ENCODE measurements at places on chromosomes 4 and X. TPM values are rescaled to one million over a fixed set of nuclear protein-coding genes. Genes with fewer than 3 reads are reported as not detected.

Gene TMEM255A
- not detected for total RNA-seq

Gene SHROOM4
- total RNA-seq = 3.2 TPM

Gene MAGEA2B
- total RNA-seq = not detected

Gene PABPC4L
- not detected for total RNA-seq

Gene BGN
- total RNA-seq = not detected

Gene AMBN
- not detected for total RNA-seq

Gene IGFBP7
- total RNA-seq = 20.6 TPM

Gene RASSF6
- total RNA-seq = 12.8 TPM

DNA sequence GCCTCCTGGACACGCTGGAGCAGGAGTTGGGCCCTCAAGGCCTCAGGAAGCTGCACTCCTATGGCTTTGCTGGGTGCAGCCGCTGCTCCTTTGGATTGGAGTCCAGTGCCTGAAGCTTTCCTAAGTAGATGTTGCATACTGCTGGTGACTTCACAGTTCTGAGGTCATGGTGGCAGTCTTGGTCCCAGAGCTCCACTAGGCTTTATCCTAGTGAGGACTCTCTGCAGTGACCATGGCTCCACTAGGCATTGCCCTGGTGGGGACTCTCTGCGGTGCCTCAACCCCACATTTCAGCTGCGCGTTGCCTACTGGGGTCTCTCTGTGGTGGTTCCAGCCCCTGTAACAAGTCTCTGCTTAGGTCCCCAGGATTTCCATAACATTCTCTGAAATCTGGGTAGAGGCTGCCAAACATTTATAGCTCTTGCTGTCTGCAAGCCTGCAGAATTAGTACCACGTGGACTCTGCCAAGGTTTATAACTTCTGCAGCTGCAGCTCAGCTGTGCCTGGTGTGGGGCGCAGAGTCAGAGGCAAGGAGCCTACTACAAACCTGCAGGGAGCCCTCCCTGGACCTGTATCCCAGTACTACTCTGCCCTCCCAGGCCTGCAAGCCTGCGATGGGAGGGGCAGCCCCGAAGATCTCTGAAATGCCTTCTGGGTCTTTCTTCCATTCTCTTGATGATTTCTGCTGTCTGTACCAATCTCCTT, 46.0 kb upstream of the NFKB1 start:
- H3K27me3 ChIP-seq = peaks cover 9% of the 10 kb centered on the region
- no peak overlapping the region for H3K4me3 ChIP-seq
- H3K27ac ChIP-seq = no peak overlapping the region
- H3K36me3 ChIP-seq = no peaks in the 10 kb centered on the region

DNA sequence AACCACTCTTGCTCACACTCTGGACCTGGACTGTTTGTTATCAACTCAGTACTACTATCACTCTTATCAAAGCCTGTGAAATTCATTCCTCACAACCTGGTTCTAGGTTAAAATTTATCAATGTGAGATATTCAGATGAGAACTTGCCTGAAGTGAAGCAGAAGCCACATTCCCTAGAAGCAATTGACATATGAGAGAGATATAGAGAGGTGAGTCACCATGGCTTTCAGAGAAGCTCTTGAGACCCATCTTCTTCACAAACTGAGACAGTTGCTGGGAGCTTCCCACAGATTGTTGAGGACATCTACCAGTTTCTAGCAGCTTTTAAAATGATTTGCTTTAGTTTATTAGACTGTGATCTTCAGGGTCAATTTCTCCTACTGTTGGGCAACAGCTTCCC, 316.9 kb upstream of the TET2 start:
- no peaks in the 10 kb centered on the region for H3K4me1 ChIP-seq
- H3K27me3 ChIP-seq = no peaks in the 10 kb centered on the region
- DNase-seq = no peak
- H3K36me3 ChIP-seq = no peaks in the 10 kb centered on the region
- H3K27ac ChIP-seq = no peak overlapping the region

DNA sequence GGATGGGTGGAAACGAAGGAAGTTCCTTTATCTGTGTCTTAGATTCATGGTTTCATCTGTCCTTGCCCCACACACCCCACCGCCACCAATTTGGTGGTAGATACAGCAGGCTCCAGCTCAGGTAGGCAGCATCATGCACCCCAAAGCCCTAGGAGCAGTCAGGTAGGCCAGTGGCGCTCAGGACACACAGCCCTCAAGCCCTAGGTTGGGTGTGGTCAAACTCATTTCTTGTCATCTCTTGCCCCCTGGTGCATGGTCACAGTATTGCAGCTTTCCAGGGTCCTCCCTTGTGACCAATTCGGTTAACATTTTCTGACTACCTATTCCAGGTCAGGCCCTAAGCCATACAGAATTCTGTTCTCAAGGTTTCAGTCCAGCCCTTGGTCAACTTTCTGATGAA, 14.5 kb upstream of the PRRG3 start:
- no peaks in the 10 kb centered on the region for H3K36me3 ChIP-seq
- H3K4me3 ChIP-seq = no peak overlapping the region
- peaks cover 72% of the 10 kb centered on the region for H3K27me3 ChIP-seq
- no peak overlapping the region for H3K27ac ChIP-seq
- peak; percentile 70 for DNase-seq

DNA sequence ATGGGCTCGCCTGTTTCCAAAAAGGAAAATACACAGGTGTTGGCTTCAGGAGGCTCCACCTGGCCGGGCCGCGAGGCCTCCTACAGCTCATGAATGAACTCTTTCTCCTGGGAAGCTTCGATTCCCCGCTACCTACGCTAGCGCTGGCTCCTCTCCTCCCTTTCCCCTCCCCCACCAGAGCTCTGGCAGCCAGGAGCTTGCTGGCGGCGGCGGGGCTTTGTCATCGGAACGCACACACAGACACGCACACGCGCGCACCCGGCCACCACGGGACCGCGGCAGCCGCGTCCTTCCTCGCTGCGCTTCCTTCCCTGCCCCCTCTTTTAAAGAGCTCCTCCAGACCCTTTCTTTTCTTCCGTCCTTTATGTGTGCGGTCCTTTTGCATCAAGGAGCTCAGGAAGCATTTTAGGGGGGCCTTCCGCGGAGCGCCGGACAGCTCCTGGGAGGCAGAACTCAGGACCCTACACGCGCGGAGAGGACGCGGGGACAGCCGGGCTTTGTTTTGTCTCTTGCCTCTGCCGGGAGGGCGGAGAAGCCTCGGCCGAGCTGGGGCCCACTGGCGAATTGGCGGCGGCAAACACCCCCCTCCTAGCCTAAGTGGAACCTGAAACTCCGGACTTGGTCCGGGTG, 70.2 kb upstream of the BCOR start:
- peaks cover 31% of the 10 kb centered on the region for H3K4me1 ChIP-seq
- H3K36me3 ChIP-seq = peaks cover 10% of the 10 kb centered on the region
- H3K4me3 ChIP-seq = peak overlapping the region; percentile 59
- H3K27ac ChIP-seq = no peak overlapping the region

GRCh38 chrX:83759872-83760271, 101.1 kb upstream of the CYLC1 start:
- no peaks in the 10 kb centered on the region for H3K4me1 ChIP-seq
- H3K27ac ChIP-seq = no peak overlapping the region
- DNase-seq = peak; percentile 0
- no peaks in the 10 kb centered on the region for H3K27me3 ChIP-seq
- H3K36me3 ChIP-seq = no peaks in the 10 kb centered on the region

GRCh38 chr4:140052050-140052449, 101.9 kb downstream of the MAML3 start:
- H3K4me3 ChIP-seq = no peak overlapping the region
- peaks cover 21% of the 10 kb centered on the region for H3K4me1 ChIP-seq
- H3K27me3 ChIP-seq = no peaks in the 10 kb centered on the region
- peak; percentile 42 for DNase-seq

DNA sequence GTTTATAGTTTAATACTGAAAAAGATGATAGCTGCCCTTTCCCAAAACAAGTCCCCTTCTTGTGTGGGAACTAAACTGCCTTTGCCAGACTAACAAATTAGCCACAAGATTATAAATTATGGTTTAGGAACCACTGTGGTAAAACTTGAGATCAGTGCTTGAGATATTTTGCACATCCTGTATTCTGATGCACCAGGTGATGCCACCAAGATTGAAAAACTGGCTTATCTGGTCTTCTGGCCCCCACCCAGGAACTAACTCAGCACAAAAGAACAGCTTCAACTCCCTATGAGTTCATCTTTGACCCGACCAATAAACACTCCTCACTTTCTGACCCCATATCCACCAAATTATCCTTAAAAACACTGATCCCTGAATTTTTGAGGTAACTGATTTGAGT, 36.7 kb upstream of the EFNB1 start:
- no peaks in the 10 kb centered on the region for H3K4me1 ChIP-seq
- H3K36me3 ChIP-seq = no peaks in the 10 kb centered on the region
- DNase-seq = no peak
- no peak overlapping the region for H3K27ac ChIP-seq
- peaks cover 82% of the 10 kb centered on the region for H3K27me3 ChIP-seq

GRCh38 chrX:155056471-155056870, 14.5 kb downstream of the CMC4 start:
- H3K4me3 ChIP-seq = no peak overlapping the region
- DNase-seq = no peak
- H3K36me3 ChIP-seq = no peaks in the 10 kb centered on the region
- H3K27ac ChIP-seq = no peak overlapping the region
- H3K4me1 ChIP-seq = peaks cover 15% of the 10 kb centered on the region

- peak overlapping the region; percentile 88 for H3K4me3 ChIP-seq
- H3K27me3 ChIP-seq = no peaks in the 10 kb centered on the region
- H3K36me3 ChIP-seq = peaks cover 39% of the 10 kb centered on the region
Measured at GRCh38 chr4:184473499-184474262, 669 bp downstream of the IRF2 start.

DNA sequence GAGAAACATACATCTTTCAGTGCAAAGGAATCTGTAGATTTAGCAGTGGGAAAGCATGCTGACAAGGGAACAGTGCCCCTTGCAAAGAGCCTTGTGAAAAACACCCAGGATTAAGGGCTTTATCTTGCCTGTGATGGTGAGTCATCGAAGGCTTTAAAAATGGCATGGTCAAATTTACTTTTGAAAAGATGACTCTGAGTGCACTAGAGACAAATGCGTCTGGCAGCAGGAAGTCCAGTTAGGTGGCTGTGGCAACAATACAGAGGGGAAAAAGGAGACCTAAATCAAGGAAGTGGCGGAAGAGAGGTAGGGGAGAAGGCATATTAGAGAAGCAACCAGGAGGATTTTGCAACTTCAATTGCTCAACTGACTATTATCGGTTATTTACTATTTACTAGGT, 472.6 kb upstream of the CPEB2 start:
- no peaks in the 10 kb centered on the region for H3K4me1 ChIP-seq
- no peak for DNase-seq
- no peak overlapping the region for H3K4me3 ChIP-seq
- no peaks in the 10 kb centered on the region for H3K27me3 ChIP-seq
- H3K36me3 ChIP-seq = no peaks in the 10 kb centered on the region

GRCh38 chr4:171742436-171742835, 70.8 kb upstream of the GALNTL6 start:
- no peak for DNase-seq
- no peak overlapping the region for H3K4me3 ChIP-seq
- H3K36me3 ChIP-seq = no peaks in the 10 kb centered on the region
- no peaks in the 10 kb centered on the region for H3K27me3 ChIP-seq

- no peaks in the 10 kb centered on the region for H3K36me3 ChIP-seq
- H3K27ac ChIP-seq = peak overlapping the region; percentile 76
- peaks cover 13% of the 10 kb centered on the region for H3K4me1 ChIP-seq
- H3K4me3 ChIP-seq = no peak overlapping the region
- DNase-seq = no peak
Measured at GRCh38 chrX:152038804-152039203, 64.3 kb upstream of the GABRE start.

- H3K27me3 ChIP-seq = no peaks in the 10 kb centered on the region
- H3K27ac ChIP-seq = no peak overlapping the region
- H3K36me3 ChIP-seq = no peaks in the 10 kb centered on the region
- H3K4me3 ChIP-seq = no peak overlapping the region
- no peak for DNase-seq
Measured at GRCh38 chr4:101224358-101225218, 122.7 kb downstream of the PPP3CA start.

DNA sequence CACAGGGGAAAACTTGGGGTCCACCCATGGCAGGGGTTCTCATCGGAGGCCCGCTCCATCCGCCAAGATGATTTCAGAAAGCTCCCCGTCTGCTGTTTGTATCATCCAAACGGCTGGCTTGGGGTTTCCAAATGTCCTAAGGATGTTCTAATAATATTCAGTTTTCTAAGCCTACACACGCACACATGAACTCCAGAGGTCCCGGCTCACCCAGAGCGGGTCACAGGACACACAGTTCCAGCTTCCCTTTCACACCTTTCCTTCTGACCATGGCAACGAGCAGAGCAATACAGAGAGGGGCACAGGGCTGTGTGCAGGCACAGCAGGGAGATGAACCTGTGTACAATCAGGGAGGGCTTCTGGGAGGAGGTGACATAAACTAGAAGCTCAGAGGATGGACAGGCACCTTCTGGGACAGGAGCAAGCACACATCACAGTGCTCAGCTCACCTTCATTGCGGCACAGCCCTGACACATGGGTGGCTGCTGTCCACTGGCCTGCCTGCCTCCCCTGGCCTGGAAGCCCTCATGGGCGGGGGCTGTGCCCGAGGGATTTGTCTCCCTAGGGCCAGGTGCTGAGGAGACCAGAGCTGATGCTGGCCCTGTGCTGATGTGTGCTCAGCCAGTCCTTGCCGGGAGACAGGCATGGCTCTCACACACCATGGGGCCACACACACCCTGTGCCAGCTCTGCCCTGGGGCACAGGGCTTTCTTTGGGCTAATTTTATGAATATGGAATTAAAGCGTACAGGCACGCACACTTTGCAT, 44.8 kb downstream of the ABLIM2 start:
- no peaks in the 10 kb centered on the region for H3K36me3 ChIP-seq
- no peak overlapping the region for H3K27ac ChIP-seq
- H3K27me3 ChIP-seq = peaks cover 22% of the 10 kb centered on the region
- peaks cover 12% of the 10 kb centered on the region for H3K4me1 ChIP-seq
- DNase-seq = no peak
